Cerebellum (tissue), 4 donors: ENCODE measurements at places on chromosomes 4 and X. TPM values are rescaled to one million over a fixed set of nuclear protein-coding genes. Genes with fewer than 3 reads are reported as not detected.

Gene ATP11C
- total RNA-seq = 42.3 TPM

Gene UGT2B11
- total RNA-seq = not detected

Gene APLN
- total RNA-seq = 2.0 TPM

Gene BMPR1B
- 26.0 TPM for total RNA-seq

Gene ZBTB33
- 32.7 TPM for total RNA-seq

Gene PABPC5
- total RNA-seq = 11.0 TPM

Gene SCD5
- total RNA-seq = 134 TPM

Gene PABPC4L
- 3.7 TPM for total RNA-seq

Gene CLIC2
- total RNA-seq = 3.1 TPM

GRCh38 chr4:61335241-61335763, 135.2 kb downstream of the ADGRL3 start:
- no peak for DNase-seq

GRCh38 chrX:153905481-153906095, 1.1 kb downstream of the AVPR2 start:
- DNase-seq = peak; percentile 64

- no peak for DNase-seq
Observed at GRCh38 chr4:123972031-123972430, 575.4 kb downstream of the SPRY1 start.

DNA sequence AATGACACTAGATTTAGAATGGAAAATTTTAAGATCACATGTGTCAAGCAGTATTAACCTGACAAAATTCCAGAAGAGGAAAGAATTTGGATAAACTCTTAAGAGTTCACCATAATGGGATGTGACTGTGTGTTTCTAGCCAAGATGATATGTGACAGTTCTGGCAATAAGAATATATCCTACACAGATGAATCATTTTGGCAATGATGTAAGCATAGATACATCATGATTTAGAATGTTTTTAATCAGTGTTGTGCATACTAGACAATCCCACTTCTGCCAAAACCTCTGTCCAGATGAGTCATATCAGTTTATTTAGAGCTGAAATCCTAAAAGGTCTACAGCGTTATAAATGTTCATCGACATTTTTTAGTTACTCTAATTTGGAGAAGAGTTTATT, 48.8 kb downstream of the PTCHD1 start:
- DNase-seq = no peak

- DNase-seq = no peak
Observed at GRCh38 chrX:45614853-45615252, 414.2 kb upstream of the DIPK2B start.

- no peak for DNase-seq
Observed at GRCh38 chr4:70556856-70557255, 35.2 kb upstream of the AMBN start.

- no peak for DNase-seq
Observed at GRCh38 chr4:38872620-38873019, 5.0 kb downstream of the FAM114A1 start.

- DNase-seq = no peak
Observed at GRCh38 chrX:30521440-30522182, 56.0 kb downstream of the TASL start.

GRCh38 chr4:169153481-169154087, 117.2 kb downstream of the SH3RF1 start:
- DNase-seq = no peak

DNA sequence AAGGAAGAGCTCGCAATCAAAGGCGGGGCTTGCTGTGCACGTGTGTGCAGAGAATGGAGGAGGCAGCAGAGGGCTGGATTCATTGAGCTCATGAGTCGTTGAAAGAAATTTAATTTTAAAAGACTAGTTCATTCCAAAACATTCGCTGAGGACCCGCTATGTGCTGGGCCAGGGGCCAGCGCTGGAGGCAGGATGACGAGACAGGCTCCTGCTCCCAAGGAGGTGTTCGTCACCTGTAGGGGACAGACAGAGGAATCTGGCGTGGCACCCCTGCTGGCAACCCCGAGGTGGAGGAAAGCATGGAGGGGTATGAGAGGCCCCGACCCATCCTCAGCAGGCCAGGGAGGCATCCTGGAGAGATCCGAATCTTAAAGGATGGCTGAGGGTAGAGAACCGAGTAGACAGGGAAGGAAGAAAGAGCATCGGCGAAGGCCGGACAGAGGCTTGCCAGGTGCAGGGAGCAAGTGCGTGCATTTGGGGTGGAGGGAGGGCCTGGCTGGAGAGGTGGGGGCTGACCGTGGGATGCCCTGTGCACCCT, 96.4 kb downstream of the CPZ start:
- DNase-seq = no peak

GRCh38 chr4:120731561-120731960, 191.0 kb downstream of the PRDM5 start:
- DNase-seq = no peak

GRCh38 chr4:36208893-36209473, 35.3 kb downstream of the ARAP2 start:
- no peak for DNase-seq

GRCh38 chrX:153909024-153909979, 4.8 kb downstream of the AVPR2 start:
- DNase-seq = peak; percentile 74

- DNase-seq = no peak
Observed at GRCh38 chrX:8139716-8140115, 31.4 kb downstream of the VCX2 start.

- DNase-seq = no peak
Observed at GRCh38 chr4:20859097-20859781, 159.0 kb downstream of the PACRGL start.

DNA sequence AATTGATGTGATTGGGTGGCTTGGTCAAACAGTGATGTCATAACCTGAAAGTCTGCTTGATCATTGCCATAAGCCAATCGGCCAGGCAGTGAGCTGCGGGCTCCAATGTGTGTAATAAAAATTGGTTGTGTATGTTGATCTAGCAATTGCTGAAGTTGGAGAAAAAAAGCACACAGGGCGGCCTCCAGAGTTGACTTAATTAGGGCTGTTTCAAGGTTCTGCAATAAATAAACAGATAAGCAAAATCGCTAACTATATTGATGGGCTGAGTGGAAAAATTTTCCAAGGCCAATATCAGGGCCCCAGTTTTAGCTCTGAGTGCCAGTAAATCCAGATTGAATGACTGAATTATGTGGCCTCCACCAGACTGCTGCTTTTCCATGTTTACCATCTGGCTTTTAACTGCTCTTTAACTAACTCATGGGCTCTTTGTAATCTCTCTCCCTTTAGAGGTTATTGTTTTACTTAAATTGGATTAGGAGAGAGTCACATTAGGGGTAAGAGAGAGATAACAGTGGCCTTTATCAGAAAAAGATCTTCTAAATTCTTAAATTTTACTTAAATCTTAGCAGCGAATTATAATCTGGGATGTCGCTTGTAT, 160.6 kb upstream of the WDFY3 start:
- DNase-seq = no peak
